PC-9 (cell line): ENCODE measurements at places on chromosomes 3 and 15.
A peak's percentile ranks its signal among the peaks of the same experiment; 100 is the strongest.

GRCh38 chr3:115836944-115837343 lies 213.6 kb downstream of the GAP43 start:
- no peak for DNase-seq

DNA sequence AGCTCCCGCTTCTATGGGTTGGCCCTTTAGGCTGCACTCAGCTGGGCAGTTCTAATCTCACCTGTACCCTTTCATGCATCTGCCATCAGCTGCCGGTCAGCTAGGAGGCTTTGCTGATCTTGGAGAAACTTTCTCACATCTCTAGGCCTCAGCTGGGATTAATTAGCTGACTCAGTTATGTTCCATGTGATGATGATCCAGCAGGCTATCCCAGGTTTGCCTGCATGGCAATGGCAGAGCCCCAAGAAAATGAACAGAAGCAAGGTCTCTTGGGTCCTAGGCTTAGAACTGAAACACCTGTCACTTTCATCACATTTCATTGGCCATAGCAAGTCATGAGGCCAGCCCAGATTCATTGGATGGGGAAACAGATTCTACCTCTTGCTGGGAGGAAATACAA lies 304.6 kb upstream of the TBC1D5 start:
- DNase-seq, result no peak

- no peak for DNase-seq
Observed at GRCh38 chr15:67550522-67550921, 8.0 kb downstream of the MAP2K5 start.

- DNase-seq, result peak; percentile 45
Observed at GRCh38 chr15:77870195-77871065, 207.1 kb downstream of the TBC1D2B start.

GRCh38 chr15:38860253-38860652 lies 295.6 kb upstream of the RASGRP1 start:
- no peak for DNase-seq

GRCh38 chr3:33848624-33849347 lies 50.4 kb downstream of the PDCD6IP start:
- DNase-seq, result no peak

- DNase-seq, result peak; percentile 26
Observed at GRCh38 chr3:111809186-111809585, 49.9 kb upstream of the PHLDB2 start.

- DNase-seq, result no peak
Observed at GRCh38 chr3:18307529-18307928, 117.6 kb downstream of the SATB1 start.

- DNase-seq, result no peak
Observed at GRCh38 chr3:190339130-190339529, 16.9 kb upstream of the CLDN1 start.

DNA sequence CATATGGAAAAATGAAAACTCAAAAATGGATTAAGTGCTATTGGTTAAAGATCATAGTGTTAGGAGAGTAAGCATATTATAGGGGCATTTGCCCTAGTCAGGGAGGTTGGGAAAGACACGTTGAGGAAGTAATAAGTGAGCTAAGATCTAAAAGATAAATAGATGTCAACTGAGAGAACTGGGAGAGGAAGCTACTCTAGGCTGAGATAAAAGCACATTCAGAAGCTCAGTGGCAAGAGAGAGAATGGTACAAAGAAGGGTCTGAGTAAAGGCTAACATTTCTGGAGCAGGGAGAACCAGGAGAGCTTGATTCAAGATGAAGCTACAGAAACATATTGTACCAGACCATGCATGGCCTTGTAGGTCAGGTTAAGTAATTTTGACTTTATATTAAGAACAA lies 63.9 kb downstream of the TRPC1 start:
- DNase-seq, result no peak

DNA sequence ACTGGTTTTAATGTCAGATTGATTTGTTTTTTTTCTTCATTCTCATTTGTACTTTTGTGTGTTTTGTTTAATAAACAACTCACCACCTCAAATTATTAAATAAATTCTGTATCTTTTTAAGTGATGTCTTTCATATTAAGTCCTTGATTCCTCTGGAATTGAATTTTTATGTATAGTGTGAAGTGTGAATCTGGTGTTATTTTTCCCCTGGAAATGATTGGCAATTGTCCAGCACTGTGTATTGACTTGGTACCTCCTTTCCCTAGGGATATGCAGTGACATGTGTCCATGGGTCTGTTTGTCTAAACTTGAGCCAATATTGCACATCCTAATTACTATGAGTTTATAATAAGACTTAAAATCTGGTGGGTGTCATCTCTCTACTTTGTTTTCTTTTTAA lies 2.1 kb downstream of the RNU5B-1 start:
- DNase-seq, result no peak

- DNase-seq, result no peak
Observed at GRCh38 chr15:74519311-74519710, 21.7 kb upstream of the ARID3B start.

- no peak for DNase-seq
Observed at GRCh38 chr15:57143511-57144078, 225.2 kb downstream of the TCF12 start.

- no peak for DNase-seq
Observed at GRCh38 chr15:91124132-91124531, 24.1 kb downstream of the SV2B start.

DNA sequence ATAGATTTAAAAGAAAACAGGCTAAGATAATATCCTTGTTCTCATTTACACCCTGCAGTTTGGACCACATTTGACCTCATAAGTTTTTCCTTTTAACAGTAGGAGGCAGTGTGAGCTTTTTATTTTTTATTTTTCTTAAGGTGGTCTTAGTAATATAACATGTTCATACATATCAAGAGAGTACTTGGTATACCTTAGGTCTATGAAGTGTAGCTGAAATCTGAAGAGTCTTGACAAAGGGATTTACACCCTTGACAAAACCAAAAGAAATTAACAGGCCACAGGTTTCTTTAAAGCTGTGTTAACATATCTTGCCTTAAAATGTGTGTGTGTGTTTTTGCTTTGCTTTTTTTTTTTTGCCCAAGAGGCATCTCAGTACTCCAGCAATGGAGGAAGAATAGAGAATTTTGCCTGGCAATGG lies 3.2 kb downstream of the RAP2B start:
- no peak for DNase-seq

- no peak for DNase-seq
Observed at GRCh38 chr3:190001426-190001825, 119.3 kb downstream of the P3H2 start.

GRCh38 chr3:108719178-108719806 lies 37.9 kb downstream of the RETNLB start:
- DNase-seq, result no peak

DNA sequence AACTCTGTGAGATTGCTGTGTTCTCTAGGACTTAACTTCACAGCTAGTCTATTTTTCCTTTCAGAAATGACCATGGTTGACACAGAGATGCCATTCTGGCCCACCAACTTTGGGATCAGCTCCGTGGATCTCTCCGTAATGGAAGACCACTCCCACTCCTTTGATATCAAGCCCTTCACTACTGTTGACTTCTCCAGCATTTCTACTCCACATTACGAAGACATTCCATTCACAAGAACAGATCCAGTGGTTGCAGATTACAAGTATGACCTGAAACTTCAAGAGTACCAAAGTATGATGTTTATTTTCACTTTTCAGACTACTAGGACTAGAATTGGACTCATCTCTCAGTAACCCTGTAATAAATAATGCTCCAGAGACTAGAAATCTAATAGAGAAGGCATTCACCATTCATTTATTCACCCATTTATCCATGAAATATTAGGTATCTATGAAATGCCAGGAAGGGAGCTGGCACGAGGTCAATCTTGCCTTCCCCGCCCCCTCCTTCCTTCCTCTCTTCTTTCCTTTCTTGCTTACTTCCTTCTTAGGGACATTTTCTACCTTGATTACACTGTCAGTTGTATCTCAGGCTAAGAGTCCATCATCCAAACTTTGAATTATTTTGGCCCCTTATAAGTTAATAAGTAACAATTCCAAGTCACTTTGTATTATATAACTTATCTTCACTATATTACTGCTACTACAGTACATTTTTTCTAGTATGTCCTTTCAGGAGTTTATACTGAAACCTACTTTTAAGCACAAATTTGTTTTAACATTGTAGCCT lies 91.0 kb downstream of the PPARG start:
- DNase-seq, result no peak

- DNase-seq, result peak; percentile 43
Observed at GRCh38 chr3:66276705-66277274, 56.0 kb downstream of the SLC25A26 start.

- no peak for DNase-seq
Observed at GRCh38 chr15:73605759-73606436, 27.3 kb downstream of the NPTN start.

DNA sequence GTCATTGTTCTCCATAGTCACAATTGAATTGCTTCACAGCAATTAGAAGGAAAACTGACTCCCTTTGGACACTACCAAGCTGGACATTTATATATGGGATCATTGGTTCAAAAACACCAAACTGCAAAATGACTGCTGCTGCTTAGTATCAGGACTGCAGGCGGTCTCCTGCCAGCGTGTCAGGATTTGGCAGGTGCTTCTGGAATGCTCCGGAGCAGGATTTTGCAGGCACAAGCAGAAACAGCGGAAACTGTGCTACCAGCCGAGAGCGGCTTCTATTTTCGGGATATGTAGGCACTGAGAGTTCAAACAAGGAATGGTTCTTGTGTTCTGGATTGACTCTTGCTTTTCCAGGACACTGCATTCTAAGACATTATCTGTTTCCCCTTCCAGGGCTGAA lies 95.5 kb downstream of the SSR3 start:
- peak; percentile 13 for DNase-seq

GRCh38 chr3:193520738-193521137 lies 34.0 kb downstream of the ATP13A4 start:
- DNase-seq, result no peak

DNA sequence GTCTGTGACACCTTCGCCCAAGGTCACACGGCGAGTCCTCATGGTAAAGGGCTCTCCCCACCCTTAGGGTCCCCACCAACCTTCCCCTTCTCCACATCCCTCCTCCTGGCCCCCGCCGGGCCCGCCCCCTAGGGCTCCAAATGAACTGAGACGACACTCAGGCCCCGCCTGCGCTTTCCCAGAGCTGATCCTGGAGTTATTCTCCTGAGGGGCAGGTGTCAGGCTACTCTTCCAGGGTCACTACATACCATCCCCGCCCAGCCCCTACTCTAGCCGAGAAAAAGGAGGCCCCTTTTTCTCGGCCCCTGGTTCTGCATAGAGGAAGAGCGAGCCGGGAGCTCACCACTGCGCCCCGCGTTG lies 292 bp downstream of the USP4 start:
- no peak for DNase-seq

DNA sequence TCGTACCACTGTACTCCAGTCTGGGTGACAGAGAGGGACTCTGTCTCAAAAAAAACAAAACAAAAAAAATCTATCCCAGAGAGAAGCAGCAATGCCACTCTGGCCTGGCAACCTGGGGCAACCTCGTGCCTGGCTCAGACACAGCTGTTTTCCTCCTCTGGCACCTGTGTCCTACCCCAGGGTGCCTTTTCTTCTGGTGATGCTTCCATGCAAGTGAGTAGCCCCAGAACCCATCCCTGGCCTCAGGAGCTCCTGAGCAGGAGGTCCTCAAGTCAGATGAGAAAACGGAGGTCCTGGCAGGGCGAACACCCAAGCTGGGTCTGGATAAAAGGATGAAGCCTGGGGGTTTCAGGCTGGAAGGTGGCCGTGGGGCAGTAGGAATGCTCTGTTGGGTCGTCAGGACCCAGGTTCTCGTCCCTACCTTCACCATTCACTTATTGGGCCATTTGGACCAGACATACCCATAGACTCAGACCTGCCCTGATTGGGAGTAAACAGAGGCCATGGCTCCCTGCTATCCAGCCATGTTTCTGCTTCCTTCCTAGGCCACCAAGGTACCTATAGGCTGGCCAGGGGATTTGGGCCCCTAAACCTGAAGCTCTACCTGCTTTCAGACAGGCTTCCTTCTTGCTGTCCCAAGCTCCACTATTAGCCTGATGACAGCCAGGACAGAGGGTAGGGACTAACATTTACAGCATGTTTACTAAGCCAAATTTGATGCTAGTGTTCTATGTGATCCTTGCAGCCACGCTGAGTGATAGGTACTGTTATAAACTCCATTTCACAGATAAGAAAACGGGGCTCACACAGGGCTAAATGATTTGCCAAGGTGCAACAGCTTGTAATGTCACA lies 102.2 kb downstream of the DAPK2 start:
- DNase-seq, result no peak

DNA sequence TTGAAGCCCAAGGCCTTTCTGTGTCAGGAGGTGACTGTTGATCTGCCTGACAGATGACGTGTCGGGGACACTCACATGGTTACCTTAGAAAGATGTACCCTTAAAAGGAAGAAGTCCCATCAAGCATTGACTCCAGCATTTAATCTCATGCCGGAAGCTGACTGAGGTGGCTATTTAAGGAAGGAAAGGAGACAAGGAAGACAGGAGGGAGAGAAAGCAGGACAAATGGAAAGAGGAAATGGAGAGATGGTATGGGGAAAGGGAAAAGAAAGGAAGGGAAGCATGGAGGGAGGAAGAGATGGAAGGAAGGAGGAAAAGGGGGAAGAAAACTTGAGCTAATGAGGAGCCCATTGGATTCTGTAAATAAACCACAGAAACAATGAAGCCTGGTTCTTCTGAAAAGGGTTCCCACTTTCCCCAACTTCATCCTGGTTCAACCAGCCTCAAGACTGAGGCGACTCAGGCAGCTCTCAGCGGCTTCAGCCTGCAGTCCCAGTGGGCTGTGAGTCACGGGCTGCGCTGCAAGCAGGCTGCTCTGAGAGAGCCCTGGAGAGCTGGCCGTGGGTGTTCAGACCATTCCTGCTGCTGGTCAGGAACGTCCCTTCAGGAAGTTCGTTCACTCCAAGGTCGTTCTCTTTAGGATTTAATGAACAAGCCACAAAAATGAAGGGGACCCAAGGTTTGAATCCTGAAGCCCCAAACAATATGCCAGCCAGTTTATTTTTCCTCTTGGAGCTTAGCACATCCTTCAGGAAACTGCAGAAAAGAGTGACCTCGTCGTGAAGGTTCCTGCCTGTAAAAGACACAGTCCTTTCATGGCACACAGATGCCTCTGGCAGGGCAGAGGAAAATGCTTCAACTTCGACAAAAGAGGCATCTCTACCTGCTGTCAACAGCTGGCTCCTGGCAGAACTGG lies 69.6 kb upstream of the THBS1 start:
- peak; percentile 42 for DNase-seq

DNA sequence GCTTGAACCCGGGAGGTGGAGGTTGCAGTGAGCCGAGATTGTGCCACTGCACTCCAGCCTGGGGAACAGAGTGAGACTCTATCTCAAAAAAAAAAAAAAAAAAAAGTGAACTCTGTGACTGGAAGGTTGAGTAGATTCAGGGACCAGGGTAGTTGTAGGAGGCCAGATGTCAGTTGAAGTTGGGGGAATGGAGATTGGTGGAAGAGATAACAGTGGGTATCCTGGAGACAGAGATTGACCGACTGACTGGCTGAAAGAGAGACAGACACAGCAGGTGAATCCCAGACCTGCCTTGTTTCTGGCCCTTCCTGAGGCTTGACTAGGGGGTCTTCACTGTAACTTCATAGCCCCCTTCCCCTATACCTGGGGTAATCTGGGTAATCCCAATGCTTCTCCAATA lies 22.1 kb upstream of the RNU6-1 start:
- no peak for DNase-seq

DNA sequence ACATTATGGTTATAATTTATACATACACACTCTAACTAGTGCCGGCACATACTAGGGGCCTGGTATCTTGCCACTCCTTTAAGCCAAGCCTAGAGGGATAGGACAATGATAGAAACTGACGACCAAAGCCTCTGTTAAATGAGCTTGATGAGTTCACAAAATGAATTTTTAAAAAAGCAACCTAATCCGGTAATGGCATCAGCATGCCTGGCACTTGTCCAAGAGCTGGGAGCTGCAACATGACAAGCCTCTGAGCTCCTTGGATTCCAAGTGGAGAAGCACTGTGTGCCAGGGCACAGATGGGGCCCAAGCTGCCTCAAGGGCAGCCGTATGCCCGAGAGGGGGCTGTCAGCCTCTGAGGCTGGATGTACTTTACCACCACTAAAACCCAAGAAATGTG lies 9.7 kb downstream of the ETV5 start:
- no peak for DNase-seq
